ENCODE measurements at places on chromosomes 12 and 14.
A peak's percentile ranks its signal among the peaks of the same experiment; 100 is the strongest.

- H3K27me3 ChIP-seq: no peaks in the 10 kb centered on the region
- no peak overlapping the region for H3K4me3 ChIP-seq
- DNase-seq: no peak
- H3K4me1 ChIP-seq: no peaks in the 10 kb centered on the region
Observed at GRCh38 chr12:16197600-16197999, 79.9 kb downstream of the SLC15A5 start.

- H3K4me3 ChIP-seq: peak overlapping the region; percentile 100
- peak overlapping the region; percentile 100 for H3K27ac ChIP-seq
- H3K4me1 ChIP-seq: peaks cover 92% of the 10 kb centered on the region
- peaks cover 20% of the 10 kb centered on the region for H3K27me3 ChIP-seq
Observed at GRCh38 chr12:124916374-124917134, 2.1 kb upstream of the UBC start.

- H3K4me3 ChIP-seq: no peak overlapping the region
- peaks cover 9% of the 10 kb centered on the region for H3K27me3 ChIP-seq
- no peaks in the 10 kb centered on the region for H3K36me3 ChIP-seq
- no peak for DNase-seq
- peaks cover 18% of the 10 kb centered on the region for H3K4me1 ChIP-seq
Observed at GRCh38 chr12:67533159-67533558, 115.4 kb upstream of the DYRK2 start.

- no peaks in the 10 kb centered on the region for H3K4me1 ChIP-seq
- H3K27ac ChIP-seq: no peak overlapping the region
- no peak overlapping the region for H3K4me3 ChIP-seq
- H3K36me3 ChIP-seq: peaks cover 54% of the 10 kb centered on the region
- no peak for DNase-seq
- no peaks in the 10 kb centered on the region for H3K27me3 ChIP-seq
Observed at GRCh38 chr12:64501486-64501885, 49.6 kb downstream of the TBK1 start.

DNA sequence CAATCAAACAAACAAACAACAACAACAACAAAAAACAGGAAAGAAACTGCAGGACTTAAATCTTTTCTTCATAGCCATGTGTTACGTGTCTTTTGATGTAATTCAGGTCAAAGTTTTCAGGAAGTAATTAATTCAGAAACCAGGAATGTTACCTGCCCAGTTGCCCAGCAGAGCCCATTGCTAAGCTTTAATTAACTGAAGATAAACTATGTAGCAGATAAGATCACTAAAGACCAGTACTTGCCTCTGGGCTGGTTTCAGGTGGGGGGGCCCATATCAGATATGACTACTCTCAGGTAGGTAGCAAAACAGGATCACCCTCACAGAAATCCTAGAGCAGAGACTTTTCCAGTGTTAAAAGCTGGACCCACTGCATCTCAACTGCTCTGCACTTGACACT lies 69.2 kb downstream of the LIN7A start:
- no peaks in the 10 kb centered on the region for H3K36me3 ChIP-seq
- no peaks in the 10 kb centered on the region for H3K27me3 ChIP-seq
- no peak overlapping the region for H3K27ac ChIP-seq
- no peaks in the 10 kb centered on the region for H3K4me1 ChIP-seq
- DNase-seq: no peak

- H3K4me1 ChIP-seq: no peaks in the 10 kb centered on the region
- H3K36me3 ChIP-seq: no peaks in the 10 kb centered on the region
- H3K4me3 ChIP-seq: no peak overlapping the region
- DNase-seq: no peak
- H3K27ac ChIP-seq: no peak overlapping the region
Observed at GRCh38 chr12:126944684-126945083, 1322.3 kb upstream of the TMEM132C start.

- DNase-seq: no peak
- no peak overlapping the region for H3K4me3 ChIP-seq
- H3K4me1 ChIP-seq: no peaks in the 10 kb centered on the region
Observed at GRCh38 chr12:25894759-25895158, 63.7 kb upstream of the RASSF8 start.

- H3K4me1 ChIP-seq: no peaks in the 10 kb centered on the region
- peaks cover 7% of the 10 kb centered on the region for H3K36me3 ChIP-seq
- H3K4me3 ChIP-seq: no peak overlapping the region
Observed at GRCh38 chr12:107355004-107355565, 261.7 kb upstream of the CRY1 start.

DNA sequence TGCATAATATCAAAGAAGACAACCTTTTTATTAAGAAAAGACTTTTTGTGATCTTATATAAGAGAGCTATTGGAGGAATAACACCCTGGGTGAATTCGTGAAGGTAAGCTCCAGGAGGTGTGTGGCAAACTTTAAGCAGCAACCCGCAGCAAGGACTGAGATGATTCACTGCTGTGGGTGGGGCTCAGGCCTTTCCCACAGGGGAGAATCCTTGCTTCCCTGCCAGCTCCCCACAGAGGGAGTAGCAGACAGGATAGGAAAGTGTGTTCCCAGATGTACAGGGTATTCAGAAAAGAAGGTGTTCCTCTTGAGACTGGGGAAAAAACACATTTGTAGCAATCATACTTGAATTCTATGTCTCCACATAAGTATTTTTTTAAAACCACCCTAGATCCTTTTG lies 9.2 kb downstream of the NDUFA12 start:
- H3K27me3 ChIP-seq: no peaks in the 10 kb centered on the region
- no peak for DNase-seq
- H3K4me3 ChIP-seq: no peak overlapping the region
- H3K4me1 ChIP-seq: peaks cover 7% of the 10 kb centered on the region
- H3K36me3 ChIP-seq: peaks cover 46% of the 10 kb centered on the region
- no peak overlapping the region for H3K27ac ChIP-seq

DNA sequence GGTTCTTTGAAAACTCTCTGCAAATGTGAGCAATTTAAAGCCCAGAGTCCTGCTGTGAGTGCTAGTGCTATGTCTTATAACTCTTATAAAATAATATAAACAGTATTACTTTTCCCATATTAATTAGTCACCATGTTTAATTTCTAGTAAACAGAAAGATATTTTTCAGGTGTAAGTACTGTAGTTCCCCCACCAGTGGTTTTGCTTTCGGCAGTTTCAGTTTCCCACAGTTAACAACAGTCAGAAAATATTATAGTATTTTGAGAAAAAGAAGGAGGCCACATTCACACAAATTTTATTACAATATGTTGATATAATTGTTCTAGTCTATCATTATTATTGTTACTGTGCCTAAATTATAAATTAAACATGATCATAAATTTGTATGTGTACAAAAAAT lies 800.5 kb downstream of the LRFN5 start:
- no peaks in the 10 kb centered on the region for H3K27me3 ChIP-seq
- H3K36me3 ChIP-seq: no peaks in the 10 kb centered on the region
- no peak overlapping the region for H3K27ac ChIP-seq
- no peak overlapping the region for H3K4me3 ChIP-seq

DNA sequence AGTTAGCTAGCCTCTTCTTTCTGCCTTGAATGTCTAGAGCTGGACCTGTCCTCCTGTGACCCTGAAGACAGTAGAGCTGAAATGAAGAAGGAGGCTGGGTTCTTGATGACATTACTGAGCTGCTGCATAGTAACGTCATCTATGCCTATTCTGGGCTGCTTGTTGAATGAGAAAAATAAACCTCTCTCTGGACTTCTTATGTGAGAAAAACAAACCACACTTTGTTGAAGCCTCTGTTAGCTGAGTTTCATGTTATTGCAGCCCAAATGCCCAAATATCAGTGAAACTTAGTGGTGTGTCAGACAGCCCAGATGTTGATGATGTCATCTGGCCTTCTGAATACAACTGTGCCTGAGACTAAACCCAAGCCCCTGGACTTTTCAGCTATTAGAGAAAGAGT lies 67.0 kb upstream of the MAX start:
- no peak overlapping the region for H3K4me3 ChIP-seq
- peaks cover 7% of the 10 kb centered on the region for H3K27me3 ChIP-seq
- peaks cover 3% of the 10 kb centered on the region for H3K36me3 ChIP-seq
- no peak overlapping the region for H3K27ac ChIP-seq

GRCh38 chr14:32809255-32809654 lies 129.4 kb upstream of the NPAS3 start:
- peaks cover 10% of the 10 kb centered on the region for H3K36me3 ChIP-seq
- no peak for DNase-seq
- no peaks in the 10 kb centered on the region for H3K27me3 ChIP-seq

DNA sequence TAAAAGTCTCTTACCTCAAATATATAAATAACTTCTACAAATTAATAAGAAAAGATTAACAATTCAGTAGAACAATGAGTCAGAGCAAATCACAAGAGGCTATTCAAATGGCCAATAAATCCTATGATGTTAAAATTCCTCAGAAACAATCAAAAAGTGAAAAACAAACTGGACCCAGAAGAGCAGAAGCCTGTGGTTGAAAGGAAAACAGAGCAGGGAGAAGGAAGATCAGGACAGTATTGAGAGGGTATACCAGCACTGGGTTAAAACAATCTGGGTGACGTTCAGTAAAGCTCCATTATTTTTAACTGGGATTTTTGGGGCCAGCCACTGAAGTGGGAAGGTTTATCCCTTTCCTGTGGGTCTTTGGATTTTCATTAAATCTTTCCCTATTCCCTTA lies 39.7 kb upstream of the PCED1B start:
- DNase-seq: no peak
- no peak overlapping the region for H3K4me3 ChIP-seq
- no peaks in the 10 kb centered on the region for H3K36me3 ChIP-seq
- H3K4me1 ChIP-seq: peaks cover 3% of the 10 kb centered on the region
- H3K27ac ChIP-seq: no peak overlapping the region

GRCh38 chr12:27607591-27607990 lies 83.6 kb downstream of the PPFIBP1 start:
- H3K27ac ChIP-seq: no peak overlapping the region
- no peak for DNase-seq
- H3K27me3 ChIP-seq: no peaks in the 10 kb centered on the region
- H3K36me3 ChIP-seq: peaks cover 30% of the 10 kb centered on the region
- peaks cover 32% of the 10 kb centered on the region for H3K4me1 ChIP-seq
- no peak overlapping the region for H3K4me3 ChIP-seq

- H3K36me3 ChIP-seq: peaks cover 63% of the 10 kb centered on the region
- no peak overlapping the region for H3K4me3 ChIP-seq
- H3K4me1 ChIP-seq: no peaks in the 10 kb centered on the region
- H3K27me3 ChIP-seq: no peaks in the 10 kb centered on the region
- DNase-seq: no peak
Observed at GRCh38 chr12:53532524-53533445, 25.5 kb upstream of the NPFF start.

DNA sequence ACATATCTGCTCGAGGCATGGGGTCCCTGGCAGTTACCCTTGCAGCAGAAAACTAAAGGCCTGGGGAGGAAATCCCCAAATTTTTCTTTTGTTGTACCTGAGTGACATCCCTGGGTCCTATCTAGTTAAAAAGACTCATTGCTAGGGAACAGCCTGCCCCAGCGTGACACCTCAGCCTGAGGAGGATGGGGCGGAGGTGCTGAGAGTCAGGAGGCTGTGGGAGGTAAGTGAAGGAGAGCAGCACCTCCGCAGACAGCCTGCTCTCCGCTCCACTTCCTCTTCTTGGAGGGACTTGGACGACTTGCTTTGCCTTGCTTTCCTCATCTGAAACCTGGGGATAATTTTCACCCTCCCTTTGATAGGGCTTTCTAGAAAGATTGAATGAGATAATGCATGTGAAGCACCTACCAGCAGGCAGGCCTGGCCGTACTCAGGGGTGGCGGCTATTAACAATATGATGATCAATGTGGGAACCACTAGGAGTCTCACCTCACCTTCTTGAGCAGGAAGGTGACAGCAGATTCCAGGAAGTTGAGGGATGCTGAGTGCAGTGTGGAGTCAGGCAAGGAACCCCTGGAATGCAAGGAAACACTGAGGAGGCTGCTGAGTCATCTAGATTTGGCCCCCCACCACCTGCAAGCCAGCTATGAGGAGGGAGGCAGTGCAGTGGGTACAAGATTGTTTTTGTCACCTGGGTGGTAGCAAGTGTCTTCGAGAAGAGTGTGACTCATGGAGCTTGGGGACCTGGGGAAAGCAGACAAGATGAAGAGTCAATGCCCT lies 23.2 kb downstream of the UBE3B start:
- H3K4me3 ChIP-seq: no peak overlapping the region
- no peaks in the 10 kb centered on the region for H3K27me3 ChIP-seq
- no peaks in the 10 kb centered on the region for H3K4me1 ChIP-seq
- no peak overlapping the region for H3K27ac ChIP-seq
- DNase-seq: no peak
- peaks cover 73% of the 10 kb centered on the region for H3K36me3 ChIP-seq

DNA sequence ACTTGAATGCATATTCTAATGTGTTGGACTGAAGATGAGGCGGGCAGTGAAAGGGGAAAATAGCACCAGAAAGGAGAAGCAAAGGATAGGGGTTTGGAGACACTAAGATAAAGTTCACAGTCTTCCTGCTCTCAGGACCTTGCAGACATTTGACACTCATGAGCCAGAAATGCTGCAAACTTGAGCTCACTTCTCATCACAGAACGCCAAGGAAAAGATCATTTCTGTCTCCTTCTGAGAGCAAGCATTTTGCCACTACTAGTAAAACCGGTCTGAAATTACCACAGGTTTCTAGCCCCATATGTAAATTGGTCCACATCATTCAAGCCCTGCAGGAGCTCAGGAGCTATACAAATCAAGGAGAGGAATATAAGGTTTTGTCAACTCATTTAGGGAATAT lies 44.6 kb upstream of the ANO2 start:
- no peak overlapping the region for H3K4me3 ChIP-seq
- H3K36me3 ChIP-seq: no peaks in the 10 kb centered on the region
- H3K27me3 ChIP-seq: peaks cover 21% of the 10 kb centered on the region
- no peak overlapping the region for H3K27ac ChIP-seq
- DNase-seq: no peak
- H3K4me1 ChIP-seq: peaks cover 28% of the 10 kb centered on the region

- H3K27ac ChIP-seq: no peak overlapping the region
- peaks cover 5% of the 10 kb centered on the region for H3K4me1 ChIP-seq
- H3K36me3 ChIP-seq: no peaks in the 10 kb centered on the region
- peak; percentile 37 for DNase-seq
Observed at GRCh38 chr14:80055667-80056496, 155.4 kb downstream of the DIO2 start.

GRCh38 chr12:7061138-7061537 lies 620 bp downstream of the C1S start:
- H3K4me3 ChIP-seq: no peak overlapping the region
- H3K27ac ChIP-seq: no peak overlapping the region
- H3K4me1 ChIP-seq: peaks cover 24% of the 10 kb centered on the region
- peaks cover 29% of the 10 kb centered on the region for H3K27me3 ChIP-seq

DNA sequence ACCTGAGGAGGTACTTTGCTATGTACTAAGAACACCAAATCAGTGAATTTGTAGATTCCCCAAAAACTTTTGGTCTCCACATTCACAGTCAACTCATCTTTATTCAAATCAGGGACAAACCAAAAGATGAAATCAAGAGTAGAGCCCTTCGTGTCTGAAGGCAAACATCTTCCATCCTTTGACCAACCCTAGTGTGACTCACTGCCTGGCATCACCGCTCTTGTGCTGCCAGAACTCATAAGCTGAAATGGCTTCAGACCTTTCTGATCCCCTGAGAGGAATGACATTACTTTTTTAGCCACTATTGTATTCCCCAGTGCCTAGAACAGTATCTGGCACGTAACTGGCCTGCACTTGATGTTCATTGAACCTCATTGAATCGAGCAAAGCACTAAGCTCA lies 50.1 kb downstream of the GOLGA5 start:
- H3K27me3 ChIP-seq: no peaks in the 10 kb centered on the region
- H3K27ac ChIP-seq: no peak overlapping the region
- peaks cover 25% of the 10 kb centered on the region for H3K4me1 ChIP-seq
- H3K4me3 ChIP-seq: no peak overlapping the region
- no peak for DNase-seq
- H3K36me3 ChIP-seq: peaks cover 37% of the 10 kb centered on the region
